ENCODE measurements at places on chromosomes 2 and 18. TPM values are rescaled to one million over a fixed set of nuclear protein-coding genes. Genes with fewer than 3 reads are reported as not detected.

HOXD13 gene
- 0.29 TPM for total RNA-seq

CCDC74A gene
- 14.7 TPM for total RNA-seq

CELF4 gene
- not detected for total RNA-seq

DSEL gene
- 0.39 TPM for total RNA-seq

SOWAHC gene
- 11.8 TPM for total RNA-seq

CYTIP gene
- total RNA-seq, result not detected

NFE2L2 gene
- 48.1 TPM for total RNA-seq

PDCL3 gene
- total RNA-seq, result 39.7 TPM

MAPRE3 gene
- total RNA-seq, result 11.0 TPM

TUBB8B gene
- not detected for total RNA-seq

EFR3B gene
- 12.3 TPM for total RNA-seq

GREB1L gene
- total RNA-seq, result 1.8 TPM

POTEF gene
- total RNA-seq, result not detected

G6PC2 gene
- total RNA-seq, result not detected

CXCR2 gene
- not detected for total RNA-seq

STPG4 gene
- total RNA-seq, result not detected

RAB17 gene
- total RNA-seq, result 0.36 TPM

TMEFF2 gene
- total RNA-seq, result 0.34 TPM

SCN3A gene
- total RNA-seq, result not detected

REG3G gene
- not detected for total RNA-seq

CFAP221 gene
- not detected for total RNA-seq

C2orf66 gene
- 0.12 TPM for total RNA-seq

ANO7 gene
- total RNA-seq, result 2.3 TPM

UPP2 gene
- not detected for total RNA-seq

SLC35F6 gene
- 39.2 TPM for total RNA-seq

ANKRD30B gene
- total RNA-seq, result not detected

ANTXR1 gene
- 140 TPM for total RNA-seq

PSMA8 gene
- not detected for total RNA-seq

SERPINB12 gene
- total RNA-seq, result not detected

OTOS gene
- total RNA-seq, result not detected

PLGLB2 gene
- total RNA-seq, result not detected

C2orf68 gene
- total RNA-seq, result 20.2 TPM

XIRP2 gene
- not detected for total RNA-seq

IL37 gene
- total RNA-seq, result not detected

ALK gene
- total RNA-seq, result not detected

HOXD12 gene
- not detected for total RNA-seq

MC4R gene
- total RNA-seq, result not detected

C2orf92 gene
- 1.0 TPM for total RNA-seq

CHRNG gene
- total RNA-seq, result not detected

MAPRE2 gene
- total RNA-seq, result 10.9 TPM

DSG4 gene
- total RNA-seq, result not detected

BOK gene
- 33.3 TPM for total RNA-seq

NYAP2 gene
- not detected for total RNA-seq

NHEJ1 gene
- 15.8 TPM for total RNA-seq

Data from A549 treated with GW870086 at 1 μM for 4 hours (cell line).